Fibroblast of lung (primary cell): ENCODE measurements at places on chromosomes 3 and 15.

DNA sequence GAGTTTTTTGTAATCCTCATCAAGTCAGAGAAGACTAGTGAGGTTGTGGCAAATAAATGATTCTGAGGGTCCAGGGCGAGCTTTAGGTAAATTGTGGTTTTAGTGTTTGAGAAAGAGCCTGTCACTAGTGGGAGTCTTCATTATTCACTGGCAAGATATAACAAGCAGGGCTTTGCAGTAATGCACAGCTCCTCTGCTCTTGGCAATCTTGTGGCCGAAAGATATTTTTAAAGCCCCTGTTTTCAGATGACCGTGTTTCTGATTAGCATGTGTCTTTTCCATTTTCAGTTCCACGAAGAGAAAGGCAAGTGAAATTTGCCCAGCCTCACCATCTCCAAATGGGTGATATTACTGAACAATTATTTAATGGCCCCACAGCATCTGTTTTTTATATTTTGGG, 154.0 kb upstream of the BCL6 start:
- no peak for DNase-seq

- no peak for DNase-seq
Observed at GRCh38 chr15:58459560-58459959, 27.8 kb downstream of the LIPC start.

GRCh38 chr3:45258317-45258716, 32.2 kb upstream of the TMEM158 start:
- no peak for DNase-seq

DNA sequence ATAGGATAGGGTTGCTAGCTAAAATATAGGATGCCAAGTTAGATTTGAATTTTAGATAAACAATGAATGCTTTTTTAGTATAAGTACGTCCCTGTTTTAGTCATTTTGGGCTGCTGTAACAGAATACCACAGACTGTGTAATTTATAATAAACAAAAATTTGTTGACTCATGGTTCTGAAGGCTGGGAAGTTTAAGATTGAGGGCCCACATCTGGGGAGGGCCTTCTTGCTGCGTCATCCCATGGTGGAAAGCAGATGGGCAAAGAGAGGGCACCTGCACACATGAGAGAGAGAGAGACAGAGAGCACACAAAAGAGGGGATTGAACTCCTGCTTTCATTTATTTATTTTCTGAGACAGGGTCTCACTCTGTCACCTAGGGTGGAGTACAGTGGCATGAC, 246.5 kb downstream of the EPHB1 start:
- no peak for DNase-seq

GRCh38 chr3:45367453-45367871, 20.9 kb upstream of the LARS2 start:
- DNase-seq = peak; percentile 87

- no peak for DNase-seq
Observed at GRCh38 chr3:122690096-122690495, 9.5 kb downstream of the PARP14 start.

DNA sequence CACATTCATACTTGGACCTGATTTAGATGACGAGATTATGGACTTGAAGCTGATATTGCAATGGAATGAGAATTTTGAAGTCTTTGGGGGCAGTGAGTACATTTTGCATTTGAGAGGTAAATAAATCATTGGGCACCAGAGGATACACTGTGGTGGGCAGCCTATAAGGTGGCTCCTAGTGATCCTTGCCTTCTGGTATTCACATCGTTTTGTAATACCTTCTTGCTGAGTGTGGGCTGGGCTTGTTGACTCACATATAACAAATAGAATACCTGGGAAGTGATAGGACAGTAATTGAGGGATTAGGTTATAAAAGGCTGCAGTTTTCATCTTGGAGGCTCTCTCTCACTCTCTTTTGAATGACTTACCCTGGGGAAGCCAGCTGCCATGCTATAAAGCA, 605.5 kb upstream of the KCNMB2 start:
- no peak for DNase-seq

DNA sequence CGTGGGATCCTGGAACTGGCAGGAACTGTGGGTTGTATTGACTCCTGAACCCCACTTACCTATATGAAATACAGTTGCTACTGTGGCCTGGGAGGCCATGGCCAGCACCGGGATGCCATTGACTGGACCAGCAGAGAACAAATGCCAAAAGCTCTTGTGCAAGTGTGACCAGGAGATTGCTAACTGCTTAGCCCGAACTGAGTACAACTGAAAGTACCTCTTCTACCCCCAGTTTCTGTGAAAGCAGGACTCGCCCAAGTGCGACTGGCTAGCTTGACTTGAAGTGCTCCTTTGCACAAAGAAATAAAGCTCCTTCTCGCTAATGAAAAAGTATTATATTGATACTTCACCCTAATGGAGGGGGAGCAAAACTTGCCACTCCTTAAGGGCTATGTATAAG, 101.3 kb upstream of the ATP11B start:
- DNase-seq = no peak

- DNase-seq = peak; percentile 40
Observed at GRCh38 chr3:152780553-152780952, 54.4 kb upstream of the P2RY1 start.

DNA sequence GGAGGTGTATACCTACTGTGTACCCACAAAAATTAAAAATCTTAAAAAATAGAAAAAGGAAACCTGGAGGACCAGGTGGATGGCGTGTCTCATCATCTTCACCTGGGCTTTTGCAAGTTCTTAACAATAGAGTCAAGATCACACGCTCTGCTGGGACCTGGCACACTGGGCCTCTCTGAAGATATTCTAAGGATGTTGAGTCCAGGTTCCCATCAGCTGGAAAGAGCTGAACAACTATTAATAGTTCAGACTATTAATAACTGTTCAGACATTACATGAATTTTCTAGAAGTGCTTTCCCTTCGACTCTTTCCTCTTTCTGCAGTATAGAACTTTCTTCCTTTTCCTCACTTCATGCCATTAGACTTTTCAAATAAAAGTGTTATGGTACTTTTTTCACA, 320.2 kb upstream of the IL12A start:
- no peak for DNase-seq
